Thymus (tissue), 14 donors: ENCODE measurements at places on chromosomes 4 and X.

DNA sequence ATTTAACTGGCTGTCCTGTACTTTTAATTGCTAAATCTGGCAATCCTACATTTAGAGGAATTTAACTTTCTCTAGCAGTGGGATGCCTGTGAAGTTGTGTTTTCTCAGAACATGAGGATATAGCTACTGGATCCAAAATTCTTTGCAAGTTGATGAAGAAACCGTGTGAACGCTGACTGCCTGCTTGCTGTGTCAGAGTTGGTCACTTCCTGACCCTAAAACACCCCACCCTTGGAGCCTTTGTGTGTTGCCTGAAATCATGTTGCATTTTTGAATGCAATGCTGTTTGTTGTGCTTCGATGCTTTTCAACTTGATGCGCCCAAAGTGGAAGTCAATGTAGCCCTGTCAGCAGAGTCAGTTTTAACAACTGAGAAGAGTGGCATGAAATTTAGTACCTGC lies 211.2 kb downstream of the ANK2 start:
- DNase-seq = no peak

DNA sequence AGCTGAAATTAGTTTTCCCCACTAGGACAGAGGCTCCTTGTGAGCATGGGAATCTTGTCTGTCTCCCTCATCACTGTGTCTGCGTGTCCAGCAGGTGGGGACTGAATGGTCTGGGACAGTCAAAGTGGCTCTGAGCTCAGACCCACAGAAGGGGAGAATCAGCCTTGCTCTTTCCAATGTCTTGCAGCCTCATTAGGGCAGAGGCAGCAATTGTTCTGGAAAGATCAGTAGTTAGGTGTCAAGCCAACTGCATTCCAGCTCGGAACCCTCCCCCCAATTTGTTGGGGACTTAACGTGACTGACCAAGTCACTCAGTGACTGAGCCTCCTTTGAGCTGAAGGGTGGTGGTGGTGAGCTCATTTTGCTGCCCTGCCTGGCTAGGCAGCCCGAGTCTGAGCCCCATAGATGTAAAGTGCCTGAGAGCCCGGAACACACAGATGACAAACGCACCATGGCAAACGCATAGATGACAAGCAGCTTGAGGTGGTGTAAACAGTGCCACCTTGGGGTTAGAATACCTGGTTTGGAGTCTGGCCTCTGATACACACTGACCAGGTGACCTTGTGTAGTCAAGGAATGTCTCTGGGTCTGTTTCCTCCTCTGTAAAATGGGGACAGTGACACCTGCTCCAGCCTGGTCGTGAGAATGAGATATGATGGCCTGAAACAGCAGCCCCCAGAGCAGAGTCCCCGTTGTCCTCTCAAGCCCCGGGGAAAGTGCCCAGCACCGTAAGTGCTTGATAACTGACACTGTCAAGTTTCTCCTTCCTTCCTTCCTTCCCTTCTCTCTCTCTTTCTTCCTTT lies 2.7 kb upstream of the SORCS2 start:
- DNase-seq = no peak

DNA sequence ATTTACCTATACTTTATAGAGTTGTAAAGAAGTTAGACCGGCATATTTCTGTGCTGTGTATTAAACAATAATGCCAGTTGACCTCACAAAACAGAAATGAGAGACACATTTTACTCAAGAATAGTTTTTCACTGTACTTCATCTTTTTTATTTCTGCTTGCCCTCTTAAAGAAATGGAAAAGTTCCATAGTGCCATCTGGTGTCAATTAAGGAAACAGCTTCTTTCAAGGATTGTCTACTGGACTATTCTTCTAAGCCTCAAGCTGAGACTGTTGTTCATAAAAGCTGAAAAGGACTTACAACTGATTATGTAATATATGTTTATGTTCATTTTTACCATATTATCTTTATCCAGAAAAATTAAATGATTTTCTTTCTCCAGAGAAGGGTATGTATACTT lies 1523.7 kb downstream of the ARAP2 start:
- peak; percentile 3 for DNase-seq

DNA sequence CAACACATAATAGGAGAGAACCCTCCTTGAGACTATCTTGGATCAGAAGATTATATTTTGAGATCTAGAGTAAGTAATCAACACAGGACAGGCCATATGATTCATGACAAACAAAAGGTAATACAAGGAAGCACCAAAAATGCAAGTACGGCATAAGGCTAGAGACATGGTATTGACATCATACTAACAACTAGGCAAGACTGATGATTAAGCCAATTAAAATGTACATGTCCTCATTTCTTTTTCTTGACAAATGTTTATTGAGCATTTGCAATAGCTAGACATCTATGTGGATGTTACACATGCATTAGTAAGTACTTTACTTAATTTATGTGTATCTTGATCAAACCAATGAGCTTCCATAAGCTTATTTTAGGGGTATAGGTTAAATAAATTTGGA lies 695.7 kb upstream of the GALNTL6 start:
- no peak for DNase-seq

GRCh38 chrX:84501798-84502628 lies at the start of gene HDX:
Gene HDX, minus strand, starts transcription at chrX:84502453. Its CDS starts 27,056 bp downstream, at chrX:84475397.
- DNase-seq = peak; percentile 63
